OCI-M1 (cell line): ENCODE measurements at places on chromosomes 16 and 17.

GRCh38 chr17:75151930-75152329, 2.4 kb downstream of the JPT1 start:
- DNase-seq, result peak; percentile 12

- no peak for DNase-seq
Measured at GRCh38 chr16:22621586-22622155, 111.0 kb downstream of the NPIPB5 start.

- peak; percentile 71 for DNase-seq
Measured at GRCh38 chr17:50177983-50178834, 12.4 kb downstream of the SGCA start.

GRCh38 chr16:12486386-12486785, 317.3 kb downstream of the CPPED1 start:
- DNase-seq, result no peak

- no peak for DNase-seq
Measured at GRCh38 chr17:41518789-41519449, at the start of gene KRT15. Gene KRT15 (minus strand): TSS chr17:41518890. CDS start chr17:41518827, 63 bp downstream.

DNA sequence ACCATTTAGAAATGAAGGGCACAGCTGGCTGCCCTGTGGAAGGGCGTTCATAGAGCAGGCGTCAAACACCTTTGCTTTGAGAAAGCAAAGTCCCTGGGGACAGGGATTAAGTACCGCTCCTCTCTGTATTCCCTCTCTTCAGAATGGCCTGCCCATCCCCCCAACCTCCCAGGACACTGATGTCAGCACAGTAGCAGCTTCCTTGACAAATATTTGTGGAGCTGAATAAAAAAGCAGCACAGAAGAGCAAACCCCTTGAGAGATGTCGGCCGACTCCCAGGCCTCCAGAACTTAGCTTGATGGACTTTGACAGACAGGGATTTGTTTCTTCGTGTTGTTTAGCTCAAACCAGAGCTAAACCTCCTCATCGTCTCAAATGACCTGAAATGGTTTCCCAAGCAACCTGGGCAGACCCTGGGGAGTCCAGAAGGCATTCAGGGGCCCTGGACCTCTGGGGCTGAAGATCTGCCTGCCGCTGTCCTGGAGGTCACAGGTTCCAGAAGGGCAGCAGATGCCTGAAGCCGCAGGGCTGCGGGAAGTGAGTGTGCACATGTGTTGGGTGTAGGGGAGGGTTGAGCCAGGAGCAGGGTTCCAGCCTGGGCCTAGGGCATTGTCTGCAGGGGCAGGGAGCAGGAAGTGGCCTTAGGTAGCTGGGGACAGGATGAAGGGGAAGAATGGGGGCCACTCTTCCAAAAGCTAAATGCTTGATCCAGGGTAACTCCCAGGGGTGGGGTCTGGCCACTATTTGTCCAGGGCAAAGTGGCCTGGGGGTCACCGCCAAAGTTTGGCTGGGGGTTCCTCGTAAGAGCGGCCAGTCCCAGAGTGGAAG, 42.3 kb upstream of the NKD1 start:
- no peak for DNase-seq

DNA sequence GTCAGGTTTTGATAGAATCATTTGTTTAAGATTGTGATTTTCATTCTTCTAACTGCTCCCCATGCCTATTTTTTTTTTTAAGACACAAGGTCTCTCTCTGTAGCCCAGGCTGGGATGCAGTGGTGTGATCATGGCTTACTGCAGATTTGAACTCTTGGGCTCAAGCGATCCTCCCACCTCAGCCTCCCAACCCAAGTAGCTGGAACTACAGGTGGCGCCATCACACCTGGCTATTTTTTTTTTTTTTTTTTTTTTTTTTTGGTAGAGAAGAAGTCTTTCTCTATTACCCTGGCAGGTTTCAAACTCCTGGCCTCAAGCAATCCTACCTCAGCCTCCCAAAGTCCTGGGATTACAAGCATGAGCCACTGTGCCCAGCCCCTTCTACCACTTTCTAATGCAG, 223.3 kb downstream of the CBLN1 start:
- DNase-seq, result no peak

DNA sequence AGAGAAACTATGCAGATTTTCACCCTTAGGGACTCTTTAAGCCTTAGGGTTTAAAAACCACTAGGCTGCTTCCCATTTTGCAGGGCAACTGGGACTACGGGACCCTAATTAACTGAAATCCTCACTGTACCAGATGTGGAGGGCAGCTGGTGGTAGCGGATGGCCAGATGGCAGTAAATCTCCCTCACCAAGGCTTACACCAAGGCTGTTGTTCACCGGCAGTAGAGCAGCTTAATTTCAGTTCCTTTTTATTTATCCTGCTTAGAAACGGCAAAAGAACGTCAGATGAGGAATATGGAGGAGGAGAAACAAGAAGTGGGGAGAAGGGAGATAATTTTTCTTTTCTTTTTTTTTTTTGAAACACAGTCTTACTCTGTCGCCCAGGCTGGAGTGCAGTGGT, 6.5 kb downstream of the ABHD15 start:
- DNase-seq, result no peak

DNA sequence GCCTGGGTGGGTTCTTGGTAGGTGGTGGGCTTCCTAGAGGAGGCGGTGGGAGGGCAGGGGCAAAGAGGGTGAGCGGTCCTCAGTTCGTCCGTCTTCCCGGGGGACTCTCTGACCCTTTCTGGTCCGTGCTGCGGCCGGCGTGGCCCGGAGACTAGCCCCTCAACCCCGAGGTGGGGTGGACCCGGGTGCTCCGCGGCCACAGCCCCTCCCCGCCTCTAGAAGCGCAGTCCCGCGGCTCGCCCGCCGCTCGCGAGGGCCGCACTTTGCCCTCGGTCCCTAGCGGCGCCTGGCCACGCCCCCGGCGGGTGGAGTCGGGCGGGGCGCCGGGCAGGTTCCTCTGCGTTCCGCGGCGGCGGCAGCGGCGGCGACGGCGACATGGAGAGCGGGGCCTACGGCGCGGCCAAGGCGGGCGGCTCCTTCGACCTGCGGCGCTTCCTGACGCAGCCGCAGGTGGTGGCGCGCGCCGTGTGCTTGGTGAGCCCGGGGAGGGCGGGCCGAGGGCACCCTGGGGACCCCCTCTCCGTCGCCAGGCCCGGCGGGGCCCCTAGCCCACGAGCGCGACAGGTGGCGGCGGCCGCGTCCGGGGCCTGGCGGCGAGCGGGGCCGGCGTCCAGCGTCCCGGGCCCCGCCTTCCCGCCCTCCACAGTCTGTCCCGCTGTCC, at the start of gene SYNGR2:
SYNGR2 (plus strand) TSS at position 340 of the 661 bp plus-strand sequence; CDS start at position 376, 36 bp downstream.
- peak; percentile 90 for DNase-seq

GRCh38 chr17:27323538-27324215, 29.8 kb downstream of the WSB1 start:
- no peak for DNase-seq

DNA sequence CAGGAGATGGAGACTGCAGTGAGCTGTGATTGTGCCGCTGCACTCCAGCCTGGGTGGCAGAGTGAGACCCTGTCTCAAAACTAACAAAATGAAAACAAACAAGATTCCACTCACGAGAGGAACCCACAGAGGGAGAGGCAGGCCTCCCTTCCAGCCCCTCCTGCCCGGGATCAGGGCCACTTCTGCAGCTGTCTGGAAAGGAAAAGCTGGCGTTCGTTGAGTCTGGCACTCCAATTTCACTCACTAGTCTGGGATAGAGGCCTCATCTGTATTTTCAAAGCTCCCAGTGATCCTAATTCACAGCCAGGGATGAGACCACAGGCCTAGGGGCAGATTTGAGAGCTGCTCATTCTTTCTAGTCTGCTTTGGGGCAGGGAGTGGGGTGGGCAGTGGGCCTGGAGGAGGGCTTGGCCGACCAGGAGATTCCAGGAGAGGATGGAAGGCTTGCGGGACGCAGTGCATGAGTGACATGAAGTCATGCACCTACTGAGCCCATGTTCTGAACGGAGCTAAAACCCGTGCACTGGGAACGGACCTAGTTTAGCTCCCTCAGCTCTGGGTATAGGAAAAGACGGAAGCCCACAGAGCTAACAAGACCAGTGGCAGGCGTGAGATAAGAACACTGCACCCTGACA, 54.0 kb downstream of the COTL1 start:
- no peak for DNase-seq

- no peak for DNase-seq
Measured at GRCh38 chr16:89266521-89267134, 49.1 kb downstream of the ZNF778 start.

DNA sequence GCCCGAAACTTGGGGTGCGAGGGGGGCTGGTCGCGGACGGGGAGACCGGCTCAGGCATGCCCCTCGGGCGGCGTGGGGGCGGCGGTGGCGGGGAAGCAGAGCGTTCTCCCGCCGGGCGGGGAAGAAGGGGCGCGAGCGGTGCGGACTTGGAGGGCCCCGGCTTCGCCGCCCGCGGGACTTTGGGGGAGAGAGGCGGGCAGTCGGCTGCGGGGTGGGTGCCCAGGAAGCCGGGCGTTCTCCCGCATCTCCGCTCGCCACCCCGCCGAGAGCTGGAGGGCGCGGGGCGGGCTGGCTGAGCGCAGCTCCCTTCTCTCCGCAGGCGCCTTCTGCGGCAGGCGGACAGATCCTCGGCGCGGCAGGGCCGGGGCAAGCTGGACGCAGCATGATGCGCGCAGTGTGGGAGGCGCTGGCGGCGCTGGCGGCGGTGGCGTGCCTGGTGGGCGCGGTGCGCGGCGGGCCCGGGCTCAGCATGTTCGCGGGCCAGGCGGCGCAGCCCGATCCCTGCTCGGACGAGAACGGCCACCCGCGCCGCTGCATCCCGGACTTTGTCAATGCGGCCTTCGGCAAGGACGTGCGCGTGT, 772 bp downstream of the NTN1 start:
- DNase-seq, result peak; percentile 19

GRCh38 chr16:82761236-82761635, 134.5 kb downstream of the CDH13 start:
- DNase-seq, result no peak
